ENCODE measurements at places on chromosomes 2 and 18. TPM values are rescaled to one million over a fixed set of nuclear protein-coding genes. Genes with fewer than 3 reads are reported as not detected.

- DNase-seq, result no peak
Observed at GRCh38 chr18:55546851-55547704, 40.9 kb downstream of the TCF4 start.

- DNase-seq, result no peak
Observed at GRCh38 chr18:43539862-43540261, 262.6 kb upstream of the SYT4 start.

DNA sequence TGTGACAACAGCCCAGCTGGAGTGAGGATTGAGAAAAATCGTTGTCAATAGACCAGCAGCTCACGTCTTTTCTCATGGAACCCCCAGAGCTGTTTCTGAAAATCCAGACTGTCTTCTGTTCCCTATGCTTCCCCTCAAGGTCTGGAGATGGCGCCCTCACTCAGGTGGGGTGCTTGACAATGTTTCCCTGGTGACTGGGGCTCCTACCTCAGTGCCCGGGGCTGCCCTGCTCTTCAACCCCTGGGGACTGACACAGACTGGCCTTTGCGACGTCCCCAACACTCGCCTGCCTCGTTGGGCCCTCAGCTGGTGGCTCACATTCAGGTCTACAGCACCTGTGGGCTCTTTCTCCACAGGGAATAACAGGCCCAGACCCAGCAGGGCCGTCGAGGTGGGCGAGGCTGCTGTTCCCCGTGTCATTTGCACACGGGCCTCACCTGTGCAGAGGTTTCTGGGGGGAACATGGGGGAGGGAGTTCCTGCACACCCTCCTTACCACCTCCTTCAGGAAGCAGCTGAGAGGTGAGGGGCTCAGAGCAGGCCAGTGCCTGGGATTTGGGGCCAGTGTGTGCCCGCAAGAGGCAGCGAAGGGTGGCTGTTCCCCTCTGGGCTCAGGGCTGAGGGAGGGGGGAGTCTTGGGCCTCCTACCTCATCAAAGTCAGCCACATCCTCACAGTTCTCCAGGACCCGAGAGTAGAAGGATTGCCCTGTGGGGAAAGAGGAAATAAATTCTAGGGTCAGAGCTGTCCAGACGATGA lies 59.3 kb upstream of the OTOF start:
- no peak for DNase-seq

DNA sequence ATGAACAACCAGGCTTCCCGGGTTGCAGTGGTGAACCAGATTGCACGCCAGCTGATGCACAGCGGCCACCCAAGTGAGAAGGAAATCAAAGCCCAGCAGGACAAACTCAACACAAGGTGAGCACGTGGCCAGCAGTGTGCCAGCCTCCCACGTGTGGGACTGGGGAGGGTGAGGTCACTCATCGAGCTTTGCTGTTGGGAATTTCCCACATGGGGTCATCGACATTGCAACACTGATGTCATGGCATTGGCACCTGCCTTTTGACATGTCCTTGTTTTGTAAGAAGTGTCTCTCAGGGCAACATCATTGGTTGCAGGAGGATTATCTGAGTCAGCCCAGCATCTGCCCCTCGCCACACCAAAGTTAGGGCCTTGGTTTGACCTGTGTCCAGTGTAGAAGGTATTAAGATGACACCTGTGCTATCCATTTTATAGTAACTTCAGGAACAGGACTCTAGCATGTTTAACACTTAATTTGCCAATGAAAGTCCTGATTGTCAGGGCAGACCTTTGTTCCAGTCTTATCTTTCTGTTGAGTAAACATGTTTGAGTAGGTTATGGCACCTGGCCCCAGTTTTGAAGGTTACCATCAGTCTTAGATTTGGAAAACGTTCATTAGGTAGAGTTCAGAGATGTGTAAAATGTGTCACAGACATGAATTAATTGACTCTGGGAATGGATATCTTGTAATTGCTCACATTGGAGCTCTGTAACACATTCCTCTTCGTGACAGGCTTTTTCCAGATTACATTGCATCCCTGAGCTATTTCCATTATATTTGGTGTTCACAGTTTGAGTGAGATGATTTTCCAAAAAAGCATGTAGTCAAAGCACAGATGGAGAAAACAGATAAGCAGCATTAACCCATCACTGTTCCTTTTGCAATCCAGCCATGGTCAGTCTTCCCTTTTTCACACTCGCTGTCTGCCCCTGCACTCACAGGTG lies 93.3 kb upstream of the EML6 start:
- peak; percentile 90 for DNase-seq

DNA sequence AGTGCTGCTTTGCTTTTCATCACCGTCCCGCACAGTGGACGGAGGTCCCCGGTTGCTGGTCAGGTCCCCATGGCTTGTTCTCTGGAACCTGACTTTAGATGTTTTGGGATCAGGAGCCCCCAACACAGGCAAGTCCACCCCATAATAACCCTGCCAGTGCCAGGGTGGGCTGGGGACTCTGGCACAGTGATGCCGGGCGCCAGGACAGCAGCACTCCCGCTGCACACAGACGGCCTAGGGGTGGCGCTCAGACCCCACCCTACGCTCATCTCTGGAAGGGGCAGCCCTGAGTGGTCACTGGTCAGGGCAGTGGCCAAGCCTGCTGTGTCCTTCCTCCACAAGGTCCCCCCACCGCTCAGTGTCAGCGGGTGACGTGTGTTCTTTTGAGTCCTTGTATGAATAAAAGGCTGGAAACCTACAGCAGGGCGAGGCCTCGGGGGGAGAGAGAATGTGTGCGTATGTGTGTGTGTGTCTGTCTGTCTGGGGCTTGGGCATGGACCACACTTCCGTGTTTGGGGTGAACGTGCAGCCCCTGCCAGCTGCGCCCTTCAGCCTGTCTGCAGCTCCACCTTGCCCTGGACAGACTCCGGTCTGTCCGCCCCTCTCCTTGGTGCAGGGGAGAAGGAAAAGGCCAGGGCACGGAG lies 32.3 kb downstream of the GPC1 start:
- DNase-seq, result peak; percentile 8

GRCh38 chr18:421247-422155 lies 79.0 kb downstream of the COLEC12 start:
- DNase-seq, result peak; percentile 41

DNA sequence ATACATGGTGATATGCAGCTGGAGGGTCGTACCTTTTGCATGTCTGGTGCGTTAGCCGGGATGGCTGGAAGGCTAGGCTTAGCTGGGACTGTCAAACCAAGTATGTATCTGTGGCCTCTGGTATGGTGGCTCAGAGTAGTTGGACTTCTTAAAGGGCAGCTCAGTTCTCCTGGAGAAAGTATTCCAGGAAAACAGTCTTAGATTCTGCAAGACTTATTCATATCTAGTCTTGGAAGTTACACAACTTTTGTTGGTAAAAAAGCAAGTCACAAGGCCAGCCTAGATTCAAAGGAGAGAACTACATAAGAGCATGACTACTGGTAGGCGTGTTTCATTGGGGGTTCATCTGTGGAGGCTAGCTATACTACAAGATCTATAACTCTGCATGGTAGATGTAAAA lies 45.5 kb downstream of the EML4 start:
- DNase-seq, result no peak

GRCh38 chr2:233329489-233330135 lies 22.0 kb downstream of the SAG start:
- peak; percentile 16 for DNase-seq

DNA sequence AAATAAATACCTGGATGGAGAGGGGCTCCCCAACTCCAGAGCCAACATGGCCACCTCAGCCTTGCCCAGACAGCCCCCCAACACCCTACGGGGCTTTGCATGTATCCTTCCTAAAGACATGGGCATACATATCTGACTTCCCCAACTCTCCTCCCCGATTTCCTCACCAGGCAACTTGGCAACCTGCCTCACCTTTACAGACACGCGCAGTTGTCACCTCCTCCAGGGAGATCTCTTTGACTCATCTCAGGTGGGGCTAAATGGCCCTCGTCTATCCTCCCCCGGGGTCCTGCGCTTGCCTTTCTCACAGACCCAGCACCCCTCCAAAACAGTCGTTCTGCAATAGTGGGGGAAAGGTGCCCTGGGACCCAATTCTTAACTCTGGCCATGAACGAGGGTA lies 10.6 kb upstream of the BIN1 start:
- DNase-seq, result no peak

DNA sequence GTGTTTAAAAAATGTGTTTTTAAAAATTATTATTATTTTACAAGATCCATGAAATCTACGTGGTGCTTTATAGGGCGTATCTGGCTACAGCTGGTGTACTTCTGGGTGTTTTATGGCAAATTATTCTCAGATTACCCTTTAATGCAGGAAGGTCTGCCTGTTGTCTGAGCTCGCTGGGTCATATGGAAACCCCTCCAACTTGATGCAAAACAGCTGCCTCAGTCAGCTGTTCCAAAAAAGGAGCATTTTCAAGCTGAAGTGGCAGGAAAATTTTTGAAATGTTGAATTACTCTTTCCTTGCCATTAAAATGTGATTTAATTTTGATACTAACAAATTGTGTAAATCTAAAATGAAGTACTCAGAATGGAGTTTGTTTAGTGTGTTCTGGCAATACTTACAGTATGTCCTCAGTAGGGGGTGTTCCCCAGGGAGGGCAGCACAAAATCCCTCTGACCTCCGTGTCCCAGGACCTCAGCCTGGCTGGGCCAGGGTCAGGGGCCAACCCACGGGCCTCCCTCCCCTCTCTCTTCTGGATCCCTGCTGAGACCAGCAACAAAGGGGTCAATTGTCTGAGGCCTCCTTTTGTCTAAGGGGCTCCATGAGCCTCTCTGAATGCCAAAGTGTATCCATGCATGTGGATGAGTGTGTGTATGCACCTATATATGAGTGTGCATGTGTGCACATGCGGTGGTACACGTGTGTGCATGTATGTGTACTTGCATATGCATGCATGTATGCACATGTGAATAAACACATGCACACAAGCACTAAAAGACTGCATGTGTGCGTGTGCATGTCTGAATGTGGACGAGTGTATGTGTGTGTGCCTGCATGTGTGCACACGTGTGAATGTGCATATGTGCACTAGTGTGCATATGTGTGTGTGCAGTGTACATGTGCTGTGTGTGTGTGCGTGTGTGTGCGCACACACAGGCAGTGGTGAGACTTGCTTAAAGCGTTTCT lies 105.4 kb downstream of the ACOXL start:
- no peak for DNase-seq

DNA sequence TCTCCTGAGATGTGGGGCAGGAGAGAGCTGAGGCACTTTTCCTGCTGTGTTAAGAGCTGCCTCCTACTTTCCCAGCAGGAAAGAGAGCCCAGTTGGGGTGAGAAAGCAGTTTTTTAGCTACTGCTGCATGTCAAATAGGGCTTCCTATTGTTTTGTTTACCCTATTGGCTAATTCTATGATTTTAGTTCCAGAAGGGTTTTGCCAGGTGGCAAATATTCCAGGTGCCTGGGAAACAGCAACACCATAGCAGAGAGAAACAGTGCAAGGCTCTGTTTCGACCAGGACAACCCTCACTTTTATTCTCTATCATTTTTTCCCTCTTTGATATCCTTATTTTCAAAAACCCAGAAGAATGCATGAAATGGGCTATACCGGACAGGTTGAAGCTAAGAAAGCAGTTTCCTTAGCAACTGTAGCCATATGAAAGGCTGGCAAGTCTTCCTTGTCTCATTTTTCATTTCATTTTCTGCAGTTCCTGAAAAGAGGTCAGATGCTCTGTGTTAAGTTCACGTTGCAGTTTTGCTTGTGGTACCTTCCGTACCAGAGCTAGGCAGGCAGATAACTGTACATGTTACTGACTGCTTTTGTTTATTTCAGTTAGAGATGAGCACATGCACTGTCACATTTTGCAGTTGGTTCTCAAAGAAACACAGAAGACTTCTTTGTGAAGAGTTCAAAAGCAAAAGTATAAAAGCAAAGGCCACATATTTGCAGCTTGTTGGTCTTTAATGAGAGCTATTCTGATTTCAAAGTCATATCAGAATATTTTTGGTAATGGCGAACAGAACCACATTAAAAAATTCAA lies 84.8 kb downstream of the AQP4 start:
- DNase-seq, result no peak

GRCh38 chr18:8835521-8835953 lies 130.2 kb downstream of the MTCL1 start:
- DNase-seq, result no peak

DNA sequence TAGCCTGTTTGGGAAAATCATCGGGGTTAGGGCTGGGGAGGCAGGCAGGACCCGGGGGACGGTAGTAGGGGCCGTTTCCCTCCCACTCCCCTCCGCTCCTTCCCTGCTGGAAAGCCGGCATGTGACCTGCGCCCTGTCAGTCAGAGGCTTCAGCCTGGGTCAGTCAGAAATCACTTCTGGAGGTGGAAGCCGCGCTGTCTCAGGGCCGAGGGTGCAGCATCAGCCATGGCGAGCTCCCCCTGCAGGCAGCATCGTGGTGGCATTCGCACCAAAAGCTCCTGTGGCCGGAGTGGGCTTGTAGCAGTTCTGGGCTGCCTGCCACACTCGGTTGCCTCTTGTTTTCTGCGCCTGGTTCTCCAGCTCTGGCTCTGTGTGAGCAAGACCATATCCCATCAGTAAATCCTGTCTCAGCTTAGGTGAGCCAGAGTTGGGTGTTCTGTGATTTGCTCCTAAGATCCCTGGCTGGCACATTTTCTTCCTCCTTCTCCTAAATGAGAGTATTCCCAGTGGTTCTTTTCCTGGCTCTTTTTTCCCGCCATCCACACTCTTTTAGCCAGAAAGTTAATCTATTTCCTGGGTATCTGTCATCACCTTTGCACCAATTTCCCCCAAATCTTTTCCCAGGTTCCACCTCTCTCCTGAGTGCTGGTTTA lies 123.9 kb upstream of the CD302 start:
- DNase-seq, result peak; percentile 81

DNA sequence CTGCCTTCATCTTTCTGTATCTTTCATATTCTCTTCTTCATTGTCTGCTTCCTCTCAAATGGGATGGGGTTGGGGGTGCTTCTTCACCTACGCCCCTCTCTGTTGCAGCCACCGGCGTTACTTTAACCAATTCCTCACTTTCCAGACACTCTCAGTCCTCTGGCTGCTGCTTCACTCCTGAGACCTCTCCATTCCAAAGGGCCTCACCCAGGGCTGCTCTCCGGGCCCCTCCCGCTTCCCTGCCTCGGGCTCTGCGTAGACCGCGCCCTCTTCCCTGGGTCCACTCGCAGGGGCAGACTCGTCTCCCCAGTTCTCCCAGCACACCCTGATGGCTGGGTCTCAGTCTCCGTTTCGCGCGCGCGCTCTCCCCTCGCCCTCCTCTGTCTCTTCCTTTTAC lies 926 bp downstream of the SERPINB8 start:
- peak; percentile 6 for DNase-seq

GRCh38 chr2:189147361-189147760 lies 32.2 kb downstream of the COL5A2 start:
- DNase-seq, result no peak

- no peak for DNase-seq
Observed at GRCh38 chr2:98180456-98180855, 93.5 kb downstream of the VWA3B start.

The HOXD1 gene
- total RNA-seq, result 6.7 TPM

The LONRF2 gene
- total RNA-seq, result not detected

The EMILIN1 gene
- 42.3 TPM for total RNA-seq

The RBM44 gene
- 0.22 TPM for total RNA-seq

The NFU1 gene
- 40.9 TPM for total RNA-seq

The ALPP gene
- not detected for total RNA-seq

Data from lung microvascular endothelial cell (primary cell).